ENCODE measurements at places on chromosomes 7 and 10.

GRCh38 chr10:112374724-112375541, 1.0 kb downstream of the ACSL5 start:
- no peak for DNase-seq

GRCh38 chr10:70916241-70916640, 27.9 kb upstream of the PCBD1 start:
- no peak for DNase-seq

DNA sequence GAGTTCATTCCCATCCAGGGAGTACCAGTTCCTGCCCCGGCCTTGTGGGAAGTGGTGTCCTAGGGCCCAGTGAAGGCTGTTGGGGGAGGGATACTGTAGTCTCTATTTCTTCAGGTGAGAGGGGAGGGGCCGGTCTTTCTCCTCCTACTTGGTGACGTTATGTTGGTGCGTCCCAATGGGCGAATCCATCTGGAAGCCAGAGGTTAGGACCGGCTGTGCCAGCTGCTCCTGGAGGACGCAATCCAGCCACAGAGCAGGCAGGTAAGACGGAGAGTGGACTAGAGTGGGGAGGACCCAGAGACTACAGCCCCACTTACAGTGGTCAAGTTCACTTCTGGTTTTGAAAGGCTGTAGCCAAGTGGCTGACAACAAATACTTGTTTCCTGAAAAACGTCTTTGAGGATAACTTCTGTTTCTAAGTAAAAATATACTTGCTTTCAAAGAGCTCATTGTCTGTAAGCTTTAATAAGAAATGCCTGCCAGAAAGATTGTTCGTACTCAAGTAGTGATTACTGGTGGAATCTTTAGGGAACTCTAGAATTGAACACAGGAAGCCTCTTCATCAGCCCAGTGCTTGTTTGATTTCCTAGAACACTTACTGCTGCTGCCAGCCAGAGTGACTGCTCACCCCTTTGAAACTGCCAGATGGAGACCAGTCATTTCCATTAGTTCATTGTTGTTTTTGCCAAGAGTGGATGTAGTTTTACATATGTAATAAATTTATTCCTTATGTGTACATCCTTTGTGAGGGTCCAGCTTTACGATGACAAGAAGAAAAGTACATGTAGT, 25.4 kb downstream of the RBM33 start:
- peak; percentile 39 for DNase-seq

GRCh38 chr7:33217595-33217994, 88.2 kb downstream of the BBS9 start:
- DNase-seq = no peak

- DNase-seq = no peak
These were observed 37.3 kb downstream of the LIPJ start for GRCh38 chr10:88623835-88624234.

- peak; percentile 71 for DNase-seq
These were observed 643 bp downstream of the SMO start for GRCh38 chr7:129188892-129189660.

DNA sequence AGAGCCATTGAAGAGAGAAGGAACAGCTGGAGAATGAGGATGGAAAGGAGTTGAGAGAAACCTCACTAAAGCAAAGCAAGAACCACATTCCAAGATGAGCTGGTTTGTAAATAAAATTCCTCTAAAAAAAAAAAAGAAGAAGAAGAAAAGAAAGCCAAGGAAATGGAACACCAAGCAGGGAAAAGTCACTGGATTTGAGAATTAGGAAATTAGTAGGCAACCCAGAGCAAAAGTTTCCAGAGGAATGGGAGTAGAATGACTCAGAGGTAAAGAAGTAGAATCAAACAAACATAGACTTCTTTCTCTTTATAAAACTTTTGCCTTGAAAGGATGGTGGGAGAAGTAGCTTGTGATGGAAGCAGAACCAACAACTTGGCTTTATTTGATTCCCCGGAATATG, 3.9 kb downstream of the CH25H start:
- DNase-seq = peak; percentile 47

GRCh38 chr10:75657351-75657750, 225.9 kb downstream of the LRMDA start:
- DNase-seq = no peak

DNA sequence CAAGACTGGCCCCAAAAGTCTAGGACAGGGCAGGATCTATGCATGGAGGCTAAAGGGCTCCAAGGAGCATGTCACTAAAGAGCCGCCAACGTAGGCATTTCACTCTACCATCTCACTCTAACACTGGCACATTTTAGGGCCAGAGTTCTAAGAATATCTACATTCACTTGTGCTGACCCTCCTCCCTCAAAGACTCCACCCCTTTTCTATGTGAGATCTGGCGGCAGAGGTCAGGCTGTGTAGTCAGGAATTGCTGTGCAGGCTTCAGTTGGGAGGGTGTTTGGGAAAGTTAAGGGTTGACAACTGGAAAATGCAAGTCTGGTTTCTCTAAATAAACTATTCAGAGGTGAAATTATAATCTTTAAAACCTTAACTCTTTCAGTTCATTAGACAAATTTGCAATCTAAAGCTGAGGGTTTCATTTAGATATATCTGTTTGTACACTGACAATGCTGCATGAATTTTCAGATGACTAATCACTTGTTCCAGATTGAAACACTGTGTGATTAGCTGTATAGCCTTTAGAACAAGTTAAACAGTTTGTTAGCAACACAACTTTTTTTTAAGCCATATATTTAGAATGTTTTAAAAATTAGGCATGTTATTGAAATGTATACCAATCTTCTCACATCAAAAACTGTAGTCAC, 18.2 kb downstream of the LMOD2 start:
- DNase-seq = peak; percentile 12

DNA sequence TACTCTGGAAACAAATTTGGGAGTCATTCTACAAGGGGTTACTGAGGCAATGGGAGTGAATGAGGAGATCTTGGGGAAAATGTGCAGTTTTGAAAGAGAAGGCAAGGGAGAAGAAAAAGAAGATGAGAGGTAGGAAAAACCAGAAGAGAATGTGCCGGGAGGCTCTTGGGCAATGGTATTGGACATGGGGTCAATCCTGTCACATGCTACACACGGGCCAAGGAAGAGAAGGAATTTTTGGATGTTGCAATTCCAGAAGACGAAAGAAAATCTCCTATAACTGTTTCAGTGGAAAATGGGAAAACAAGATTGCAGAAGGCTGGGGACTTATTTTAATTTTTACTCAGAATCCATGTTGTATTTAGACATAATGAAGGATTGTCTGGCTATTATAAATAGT, 615.0 kb downstream of the PHTF2 start:
- DNase-seq = peak; percentile 71

GRCh38 chr10:52677086-52677485, 95.5 kb downstream of the MBL2 start:
- peak; percentile 49 for DNase-seq

DNA sequence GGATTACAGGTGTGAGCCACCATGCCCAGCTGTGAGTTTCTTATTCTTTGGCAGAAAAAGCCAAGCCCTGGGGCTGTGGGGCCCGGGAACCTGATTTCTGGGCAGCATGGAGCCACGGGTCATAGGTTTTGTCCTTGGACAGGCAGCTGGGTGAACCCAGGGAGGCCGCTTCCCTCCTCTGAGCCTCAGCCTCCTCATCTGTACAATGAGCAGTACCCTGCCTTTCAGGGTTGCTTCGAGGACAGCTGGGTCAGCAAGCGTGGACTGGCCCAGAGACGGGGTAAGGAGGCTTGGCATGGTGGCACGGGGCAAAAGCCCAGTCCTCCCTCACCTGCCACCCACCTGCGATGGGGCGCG, 84.1 kb upstream of the GNA12 start:
- no peak for DNase-seq

DNA sequence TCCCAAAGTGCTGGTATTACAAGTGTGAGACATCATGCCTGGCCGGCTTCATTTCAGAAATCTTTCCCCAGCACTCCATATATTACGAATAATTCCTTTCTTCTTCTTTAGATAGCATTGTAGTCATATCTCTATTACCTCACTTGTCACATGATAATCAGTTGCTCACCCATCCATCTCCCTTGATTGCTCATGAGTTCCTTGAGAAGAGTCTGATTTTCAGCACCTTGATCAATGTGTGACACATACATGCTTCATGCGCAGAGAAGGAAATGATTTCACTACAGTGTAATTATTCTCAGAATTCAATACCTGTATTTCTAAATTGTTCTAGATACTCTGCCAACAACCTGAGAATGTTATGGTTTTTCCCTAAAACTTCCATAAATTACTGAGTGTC, 26.7 kb upstream of the GGCT start:
- DNase-seq = no peak

DNA sequence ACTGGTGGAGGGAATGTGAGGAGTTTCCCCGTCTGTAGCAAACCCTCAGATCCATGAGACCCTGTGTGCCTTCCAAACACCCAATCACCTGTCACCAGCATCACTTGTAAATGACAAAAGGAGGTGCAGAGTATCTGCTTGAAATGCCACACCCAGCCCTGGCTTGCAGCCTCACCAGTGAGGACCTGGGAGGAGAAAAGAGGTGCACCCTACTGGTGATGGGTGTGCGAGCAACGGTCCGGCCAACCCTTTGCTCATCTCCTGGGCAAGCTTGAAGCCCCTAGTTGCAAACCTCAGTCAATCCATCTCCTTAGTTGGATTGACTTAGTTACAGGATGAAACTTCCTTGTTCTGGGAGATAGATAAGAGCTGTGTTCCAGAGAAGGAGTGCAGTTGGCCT, 62.4 kb upstream of the WAPL start:
- DNase-seq = no peak

DNA sequence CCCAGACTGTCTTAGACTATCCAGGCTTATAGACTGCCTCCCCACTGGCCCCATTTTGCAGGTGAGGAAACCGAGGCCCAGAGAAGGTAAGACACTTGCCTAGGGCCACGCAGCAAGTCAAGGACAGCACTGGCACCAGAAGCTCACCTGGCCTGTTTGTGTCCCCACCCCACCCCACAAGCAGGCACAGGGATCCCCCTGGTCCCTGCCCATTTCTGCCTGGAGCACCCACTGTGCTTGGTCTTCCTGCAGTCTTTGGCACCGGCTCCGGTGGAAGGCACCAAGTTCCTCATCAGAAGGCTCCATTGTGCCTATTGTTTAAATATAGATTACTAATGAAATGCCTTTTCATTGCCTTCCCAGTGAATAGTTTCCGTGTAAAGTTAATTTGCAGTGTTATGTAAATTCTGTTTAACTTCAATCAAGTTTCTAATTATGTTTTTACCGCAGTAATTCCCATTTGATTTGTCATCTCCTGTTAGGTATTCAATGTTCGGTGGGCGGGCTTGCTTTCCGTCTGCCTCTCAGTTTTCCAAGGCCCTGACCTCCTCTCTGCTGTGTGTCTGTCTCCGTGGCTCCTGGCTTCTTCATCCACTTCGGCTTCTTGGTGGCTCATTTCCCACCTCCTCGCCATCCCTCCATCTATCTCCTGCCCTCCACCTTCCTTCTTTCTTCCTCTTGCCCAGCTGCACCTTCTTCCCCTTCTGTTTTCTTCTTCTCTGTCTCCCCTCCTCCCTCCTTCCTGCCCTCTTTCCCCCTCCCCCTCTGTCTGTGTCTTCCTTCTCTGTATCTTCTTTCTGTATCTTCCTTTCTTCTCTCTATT, 75.8 kb downstream of the ZMIZ1 start:
- no peak for DNase-seq

- DNase-seq = peak; percentile 80
These were observed 333.9 kb downstream of the AUTS2 start for GRCh38 chr7:69932034-69932628.

DNA sequence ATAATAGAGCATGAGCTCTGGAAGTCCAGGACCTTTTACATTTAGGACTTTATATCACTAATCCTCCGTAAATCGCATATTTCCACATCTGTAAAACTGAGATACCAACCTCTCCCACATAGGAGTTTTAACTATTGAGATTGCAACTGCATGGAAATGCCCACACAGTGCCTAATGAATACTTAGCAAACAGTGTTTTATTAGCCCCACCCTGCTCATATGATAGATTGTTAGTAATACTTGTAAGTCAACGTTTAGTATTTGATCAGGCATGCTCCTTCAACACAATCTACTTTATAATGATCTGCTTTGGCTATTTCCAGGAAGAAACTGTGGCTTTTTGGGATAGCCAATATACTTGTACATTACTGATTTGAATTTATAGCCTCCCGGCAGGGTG, 8.5 kb downstream of the PDZD8 start:
- DNase-seq = no peak

- DNase-seq = peak; percentile 8
These were observed 97.0 kb downstream of the BAMBI start for GRCh38 chr10:28774051-28774995.

DNA sequence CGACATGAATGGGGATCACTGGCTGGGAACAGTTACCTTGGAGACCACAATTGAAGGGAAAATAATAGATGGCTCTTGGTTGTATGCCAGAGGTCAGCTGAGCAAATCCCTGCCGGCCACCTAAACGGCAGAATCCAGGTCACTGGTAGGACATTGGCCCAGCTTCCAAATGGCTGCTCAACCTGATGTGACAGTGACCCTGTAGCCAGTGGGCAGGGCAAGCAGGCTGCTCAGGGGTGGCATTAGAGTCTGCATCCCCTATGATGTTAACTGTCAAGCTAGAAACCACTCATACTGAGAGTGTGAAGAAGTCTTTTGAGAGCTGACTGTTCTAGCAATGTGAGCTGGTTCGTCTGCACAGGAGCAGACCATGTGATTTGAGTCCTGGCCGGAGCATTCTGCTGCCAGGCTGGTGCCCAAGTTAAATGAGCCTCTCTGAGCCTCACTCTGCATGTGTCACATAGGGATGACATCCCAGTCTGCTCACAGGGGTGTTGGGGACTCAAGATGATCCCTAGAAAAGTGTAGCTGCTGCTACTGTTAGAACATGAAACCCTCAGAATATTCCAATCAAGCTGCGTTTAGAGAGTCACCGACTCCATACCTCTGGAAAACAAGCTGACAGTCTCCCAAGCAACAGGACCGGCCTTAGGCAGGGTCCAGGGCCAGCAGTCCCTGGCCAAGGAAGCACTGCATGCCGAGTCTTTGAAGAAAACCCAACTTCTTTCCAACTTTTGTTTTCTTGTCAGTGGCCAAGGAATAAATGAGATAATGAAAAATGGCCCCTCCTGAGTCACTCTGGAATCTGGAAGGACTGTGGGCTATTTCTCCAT, 69.7 kb downstream of the VWA2 start:
- DNase-seq = no peak

DNA sequence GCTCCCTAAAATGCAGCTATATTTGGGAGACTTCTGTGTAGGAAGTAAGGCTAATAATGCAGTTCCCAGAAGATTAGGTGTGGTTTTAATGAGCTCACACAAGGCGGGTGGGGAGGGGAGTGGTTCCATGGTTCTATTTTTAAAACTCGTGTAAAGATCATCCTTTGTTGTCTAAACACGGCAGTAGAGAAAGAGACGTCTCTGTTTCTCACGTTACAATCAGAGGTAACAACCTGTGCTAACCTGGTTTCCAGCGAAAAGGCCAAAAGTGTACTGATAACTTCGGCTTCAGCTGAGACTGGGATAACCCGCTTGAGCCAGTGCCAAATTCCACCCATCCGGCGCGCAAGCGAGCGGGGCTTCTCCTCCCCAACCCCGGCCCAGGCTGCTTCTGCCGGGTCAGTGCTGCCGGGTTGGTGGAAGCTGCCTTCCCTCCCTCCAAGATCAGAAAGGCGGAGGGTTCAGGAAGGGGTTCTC, 2.5 kb upstream of the MAP3K8 start:
- no peak for DNase-seq

Data from adipocyte (in vitro differentiated cells).